Activated T-helper 2 cell treated with anti-CD3 and anti-CD28 coated beads, Interferon-gamma antibody, Interleukin-2, Interleukin-4, amounts not matched to agents 10 μg/mL and 5 μg/mL and 100 μg/mL, durations not matched to agents 14 hours and 24 hours and 36 hours (primary cell): ENCODE measurements at places on chromosomes 3 and 15. TPM values are rescaled to one million over a fixed set of nuclear protein-coding genes. Genes with fewer than 3 reads are reported as not detected.
A peak's percentile ranks its signal among the peaks of the same experiment; 100 is the strongest.

Gene SLC49A4
- total RNA-seq = 2.0 TPM in 2 replicates

Gene CCR3
- not detected in 2 replicates for total RNA-seq

Gene IVD
- 75.2 and 79.4 TPM in 2 replicates for total RNA-seq

Gene PRR20G
- total RNA-seq = not detected in 2 replicates

Gene ALDH1A2
- 1.1 and 1.2 TPM in 2 replicates for total RNA-seq

Gene TM4SF18
- total RNA-seq = not detected in 2 replicates

Gene RARRES1
- 0.21 and 0.64 TPM in 2 replicates for total RNA-seq

Gene OR5K2
- total RNA-seq = not detected in 2 replicates

Gene SLC28A1
- not detected in 2 replicates for total RNA-seq

Gene PLA2G4E
- not detected in 2 replicates for total RNA-seq

Gene CCNB2
- total RNA-seq = 57.5 and 59.2 TPM in 2 replicates

Gene SPSB4
- not detected in 2 replicates for total RNA-seq

Gene PRR23E
- not detected in 2 replicates for total RNA-seq

Gene GOLGA6L4
- total RNA-seq = 1.8 and 2.1 TPM in 2 replicates

Gene DPPA2
- total RNA-seq = not detected in 2 replicates

Gene JMJD7
- 15.7 and 20.0 TPM in 2 replicates for total RNA-seq

Gene DAZL
- not detected in 2 replicates for total RNA-seq

GRCh38 chr3:163518065-163518464, 1560.2 kb downstream of the SI start:
- no peak for DNase-seq

DNA sequence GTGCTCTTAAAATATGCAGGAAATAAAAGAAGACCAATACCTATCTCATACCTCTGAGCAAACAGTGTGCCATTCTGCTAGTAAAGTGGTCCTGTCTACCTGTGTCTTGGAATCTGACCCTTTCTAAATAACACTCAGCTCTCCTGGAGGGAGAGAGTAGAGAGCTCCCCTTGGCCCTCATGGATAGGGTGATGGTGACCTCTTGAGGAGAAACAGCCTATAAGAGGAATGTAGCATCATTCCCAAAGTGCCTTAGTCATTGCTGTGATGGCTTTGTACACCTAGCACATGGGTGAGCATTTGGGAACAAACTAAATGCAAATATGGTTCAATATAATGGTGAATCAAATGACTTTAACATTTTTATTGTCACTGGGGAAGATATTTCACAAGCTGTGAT, 10.0 kb downstream of the SNTN start:
- DNase-seq = no peak

DNA sequence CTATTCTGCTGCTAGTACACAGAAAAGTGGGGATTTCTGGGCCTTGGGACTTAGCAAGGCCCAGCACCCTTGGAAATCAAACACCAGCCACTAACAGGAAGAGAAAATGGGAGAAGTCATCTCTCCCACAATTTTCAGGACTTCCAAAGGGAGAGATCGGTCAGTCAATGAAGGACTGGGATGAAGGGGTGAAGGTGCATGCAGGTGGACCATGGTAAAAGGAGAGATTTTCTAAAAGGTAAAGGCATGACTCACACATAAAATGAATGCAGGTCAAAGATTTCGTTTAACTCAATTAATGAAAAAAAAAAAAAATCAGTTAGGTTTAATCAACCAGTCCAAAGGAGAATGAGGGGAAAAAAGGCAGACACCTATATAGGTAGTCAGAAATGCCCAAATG, 176.4 kb upstream of the PROK2 start:
- no peak for DNase-seq

DNA sequence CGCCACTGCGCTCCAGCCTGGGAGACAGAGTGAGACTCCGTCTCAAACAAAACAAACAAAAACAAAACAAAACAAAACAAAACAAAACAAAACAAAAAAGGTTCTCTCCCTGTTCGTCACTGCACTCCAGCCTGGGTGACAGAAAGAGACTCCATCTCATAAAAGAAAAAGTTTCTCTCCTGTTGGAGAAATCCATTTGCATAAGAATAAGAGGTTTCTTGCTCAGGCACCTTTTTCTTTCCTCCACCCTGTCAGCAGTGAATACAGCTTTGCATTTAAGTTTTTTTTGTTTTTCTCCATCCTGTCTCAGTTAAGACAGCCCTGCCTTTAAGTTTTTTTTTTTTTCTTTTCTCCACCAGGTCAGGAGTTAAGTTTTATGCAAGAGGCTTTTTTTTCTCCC, 109.5 kb downstream of the DPH6 start:
- DNase-seq = no peak

DNA sequence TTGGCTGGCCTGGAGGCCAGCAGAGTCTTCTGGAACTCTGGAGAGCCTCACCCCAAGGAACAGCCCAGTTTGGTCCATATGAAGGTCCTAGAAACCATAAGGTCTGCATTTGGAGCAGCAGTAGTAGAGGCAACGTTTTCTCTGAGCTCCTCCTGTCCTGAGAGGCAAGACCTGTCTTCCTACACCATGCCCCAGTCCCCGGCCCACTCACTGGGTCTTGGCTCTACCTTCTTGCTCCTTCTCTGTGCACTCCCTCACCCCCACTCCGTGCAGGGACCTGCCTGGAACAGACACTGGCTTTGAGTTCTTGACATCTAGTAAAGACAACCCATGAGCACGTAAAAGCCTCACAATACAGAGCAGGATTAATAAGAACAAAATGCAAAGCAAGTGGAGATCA, 76.6 kb downstream of the CHRD start:
- DNase-seq = no peak

DNA sequence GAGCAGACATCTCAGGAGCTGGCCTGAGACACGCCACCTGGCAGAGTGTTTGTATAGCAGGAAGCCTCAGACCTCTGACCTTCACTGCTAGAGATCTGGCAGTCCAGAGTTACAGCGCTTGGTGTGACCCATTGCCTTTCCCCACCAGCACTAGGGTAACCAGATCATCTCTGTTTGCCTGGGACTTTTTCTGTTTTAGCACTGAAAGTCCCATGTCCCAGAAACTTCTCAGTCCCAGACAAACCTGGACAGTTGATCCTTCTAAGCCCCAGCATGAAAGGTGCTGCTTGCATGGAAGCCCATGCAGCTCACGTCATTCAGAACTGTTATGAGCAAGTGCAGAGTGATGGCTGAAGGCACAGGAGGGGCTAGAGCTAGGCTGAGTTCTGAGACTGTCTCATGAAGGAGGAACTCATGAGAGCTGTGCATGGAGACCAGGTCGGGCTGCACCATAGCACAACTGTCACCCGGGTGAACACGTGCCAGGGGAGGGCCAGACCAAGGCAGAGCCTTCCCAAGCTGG, 18.2 kb upstream of the AHSG start:
- no peak for DNase-seq

GRCh38 chr3:159185443-159186050, 383.7 kb downstream of the MFSD1 start:
- no peak for DNase-seq

- no peak for DNase-seq
Measured at GRCh38 chr15:92429378-92430068, 35.8 kb downstream of the ST8SIA2 start.

- no peak for DNase-seq
Measured at GRCh38 chr15:84950570-84951111, 31.0 kb upstream of the PDE8A start.

- no peak for DNase-seq
Measured at GRCh38 chr15:69828181-69828828, 269.4 kb downstream of the TLE3 start.

- DNase-seq = no peak
Measured at GRCh38 chr3:183265157-183265642, 12.1 kb downstream of the B3GNT5 start.

- no peak for DNase-seq
Measured at GRCh38 chr3:130490241-130490640, 26.7 kb upstream of the COL6A6 start.

DNA sequence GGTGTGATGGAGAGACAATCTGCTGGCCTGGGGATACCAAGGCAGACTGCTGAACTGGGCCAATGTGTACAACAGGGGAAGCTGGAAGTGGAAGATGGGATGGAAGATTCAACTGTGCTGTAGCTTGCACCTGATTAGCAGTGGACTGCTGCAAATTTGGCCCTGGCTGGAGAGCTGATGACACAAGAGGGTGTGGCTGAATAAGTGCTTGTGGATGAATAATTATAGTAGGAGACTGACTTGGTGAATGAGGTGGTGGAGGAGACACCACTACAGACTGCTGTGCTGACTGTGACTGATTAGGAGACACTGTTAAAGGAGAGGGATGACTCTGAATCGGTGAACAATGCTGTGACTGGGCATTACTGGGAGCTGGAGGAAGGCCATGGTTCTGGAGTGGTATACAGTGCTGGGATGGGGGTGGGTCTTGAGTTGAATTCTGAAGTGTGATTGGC, 52.5 kb downstream of the PHC3 start:
- DNase-seq = no peak

GRCh38 chr3:21062831-21063294, 688.1 kb downstream of the ZNF385D start:
- no peak for DNase-seq

- no peak for DNase-seq
Measured at GRCh38 chr3:99751649-99752048, 66.0 kb upstream of the CMSS1 start.

- DNase-seq = no peak
Measured at GRCh38 chr15:49424954-49425353, 1.9 kb downstream of the FGF7 start.

- DNase-seq = no peak
Measured at GRCh38 chr15:68991723-68992122, 22.8 kb upstream of the NOX5 start.

GRCh38 chr3:196662711-196663571, 23.4 kb downstream of the NRROS start:
- no peak for DNase-seq

DNA sequence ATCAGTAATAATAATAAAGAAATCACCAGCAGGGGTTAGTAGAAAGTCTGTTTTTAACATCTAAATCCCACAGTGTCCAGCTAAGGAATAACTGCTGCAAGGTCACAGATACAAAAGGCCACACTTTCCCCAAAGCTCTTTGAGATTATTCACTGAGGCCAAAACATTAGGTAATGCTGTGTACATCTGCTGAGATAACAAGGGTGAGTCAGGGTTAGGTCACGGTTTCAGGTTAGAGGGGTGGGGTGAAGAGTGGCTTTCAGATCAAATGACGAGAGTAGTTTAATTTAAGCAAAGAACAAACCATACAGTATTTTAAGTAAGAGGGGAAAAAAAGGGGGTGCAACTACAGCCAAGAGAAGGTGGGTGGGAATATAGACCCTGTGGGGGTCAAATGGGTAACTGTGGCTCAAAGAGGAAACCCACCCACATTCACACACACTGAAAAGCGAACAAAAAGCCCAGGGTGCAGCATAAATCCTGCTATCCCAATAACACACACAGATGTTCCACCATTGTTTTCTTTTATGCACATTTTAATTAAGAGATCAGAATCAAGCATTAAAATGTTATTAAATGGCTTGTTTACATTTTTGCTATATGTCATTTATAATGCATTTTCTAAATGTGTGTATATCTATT, 412.9 kb downstream of the TIGIT start:
- DNase-seq = no peak

GRCh38 chr15:69313432-69314000, 14.8 kb downstream of the PAQR5 start:
- DNase-seq = no peak

- DNase-seq = no peak
Measured at GRCh38 chr3:110533089-110533488, 538.5 kb upstream of the NECTIN3 start.

DNA sequence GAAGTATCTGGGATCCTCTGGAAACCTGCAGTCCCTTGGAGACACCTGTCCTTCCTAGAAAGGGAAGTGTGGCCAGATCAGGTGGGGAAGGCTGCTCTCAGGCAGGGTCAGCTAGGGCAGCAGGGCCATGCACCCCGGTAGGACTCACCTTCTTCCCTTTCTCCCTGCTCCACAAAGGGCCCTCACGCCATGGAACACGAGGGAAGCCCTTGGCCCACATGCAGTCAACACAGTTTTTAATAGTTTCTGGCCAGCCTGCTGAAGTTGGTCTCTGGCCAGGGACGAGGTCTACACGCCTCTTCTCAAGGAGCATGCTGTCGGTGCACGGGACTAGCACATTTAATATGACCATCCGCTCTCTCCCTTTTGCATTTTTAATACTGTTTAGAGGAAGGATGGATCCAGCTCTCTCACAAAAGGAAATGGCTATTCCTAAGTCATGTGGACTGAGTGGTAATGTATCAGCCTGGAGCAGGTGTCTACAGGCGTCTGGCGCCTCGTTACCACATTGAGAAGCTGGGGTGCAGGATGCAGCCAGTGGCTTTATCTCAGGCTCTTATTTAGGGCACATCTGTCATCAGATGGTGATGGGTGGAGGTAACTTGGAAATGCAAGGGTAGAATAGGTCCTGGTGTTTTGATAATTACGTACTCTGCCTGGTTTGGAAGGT, 153.9 kb downstream of the KLF13 start:
- no peak for DNase-seq

- DNase-seq = peak; percentile 18
Measured at GRCh38 chr3:27880969-27881892, 159.1 kb upstream of the EOMES start.

DNA sequence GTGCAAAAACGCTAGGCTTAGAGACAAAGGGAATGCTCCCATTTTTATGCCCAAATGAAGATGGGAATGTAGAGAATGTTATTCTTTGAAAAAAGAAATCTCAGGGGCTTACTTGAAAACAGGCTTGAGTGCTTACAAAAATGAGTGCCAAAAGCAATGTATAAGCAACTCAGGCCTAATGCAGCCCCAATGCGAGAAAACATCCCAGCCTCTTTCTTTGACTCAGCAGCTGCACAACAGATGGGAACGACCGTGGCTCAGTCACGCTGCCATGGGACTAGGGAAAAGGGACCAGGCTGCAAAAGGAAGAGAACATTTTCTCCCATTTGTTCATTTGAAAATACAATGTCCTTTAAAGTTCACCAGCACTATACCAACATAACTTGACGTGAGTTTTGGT, 246.4 kb upstream of the LRIG1 start:
- no peak for DNase-seq

- no peak for DNase-seq
Measured at GRCh38 chr3:80696280-80696679, 928.5 kb upstream of the ROBO1 start.

GRCh38 chr3:85939074-85939482, 980.3 kb downstream of the CADM2 start:
- DNase-seq = no peak

DNA sequence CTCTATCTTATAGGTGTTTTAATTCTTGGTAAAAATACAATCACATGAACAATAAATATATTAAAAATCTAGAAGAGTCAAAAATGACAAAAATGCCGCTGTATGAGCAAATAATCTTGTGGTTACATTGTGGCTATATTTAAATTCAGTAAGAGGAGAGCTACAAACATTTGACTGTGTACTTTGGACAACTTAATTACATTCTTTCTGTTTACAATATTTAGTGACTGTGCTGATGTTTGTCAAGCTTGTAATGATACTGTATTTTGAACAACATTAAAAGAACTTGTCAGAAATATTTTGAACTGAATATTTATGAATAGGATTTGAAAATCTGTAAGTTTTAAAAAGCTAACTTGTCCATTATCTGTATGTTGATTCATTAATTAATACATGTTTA, 598.3 kb downstream of the SI start:
- no peak for DNase-seq
